ENCODE measurements at places on chromosomes 7 and 10. TPM values are rescaled to one million over a fixed set of nuclear protein-coding genes. Genes with fewer than 3 reads are reported as not detected.

The NPS gene
- total RNA-seq: not detected

- DNase-seq: no peak
These were observed 508.1 kb downstream of the LRMDA start for GRCh38 chr10:75939541-75939940.

The FBXO24 gene
- total RNA-seq: 0.47 TPM

GRCh38 chr10:37975401-37975991, 951 bp downstream of the ZNF25 start:
- DNase-seq: no peak

DNA sequence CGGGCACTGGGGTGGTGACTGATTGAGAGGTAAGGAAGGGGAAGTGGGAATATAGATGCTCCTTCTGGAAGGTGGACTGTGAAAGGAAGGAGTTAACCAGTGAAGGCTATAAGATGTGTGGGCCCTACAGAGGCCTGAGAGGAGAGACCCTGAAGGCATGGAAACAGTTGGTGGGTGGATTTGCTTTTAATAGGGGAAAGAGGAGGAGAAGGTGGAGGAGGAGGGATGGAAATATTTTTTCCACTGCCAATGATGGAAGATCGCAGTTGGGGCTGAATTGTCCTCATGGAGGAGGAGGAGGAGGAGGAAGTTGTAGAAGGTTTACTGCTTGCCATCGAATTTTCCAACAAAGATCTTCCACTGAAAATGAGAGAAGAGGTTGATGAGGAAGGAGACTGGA, 80.3 kb downstream of the KIAA1217 start:
- no peak for DNase-seq

DNA sequence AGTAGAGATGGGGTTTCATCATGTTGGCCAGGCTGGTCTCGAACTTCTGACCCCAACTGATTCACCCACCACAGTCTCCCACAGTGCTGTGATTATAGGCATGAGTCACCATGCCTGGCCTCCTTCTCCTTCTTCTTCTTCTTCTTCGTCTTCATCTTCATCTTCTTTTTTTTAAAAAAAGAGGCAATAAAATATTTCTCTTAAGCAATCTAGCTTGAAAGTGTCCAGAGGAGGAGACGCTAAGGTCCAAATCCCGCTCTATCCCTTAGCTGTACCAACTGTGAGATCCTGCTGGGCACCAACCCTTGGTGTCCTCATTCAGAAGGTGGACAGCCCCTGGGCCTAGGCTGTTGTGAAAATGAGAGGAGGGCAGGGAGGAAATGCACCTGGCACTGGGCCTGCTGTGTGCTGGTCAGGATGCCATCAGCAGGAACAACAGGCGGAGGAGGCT, 13.9 kb upstream of the PSAP start:
- no peak for DNase-seq

The TRIM73 gene
- total RNA-seq: 3.6 TPM

- DNase-seq: no peak
These were observed 116.0 kb upstream of the ANKRD1 start for GRCh38 chr10:91036807-91037411.

- no peak for DNase-seq
These were observed 124.9 kb downstream of the CYP26A1 start for GRCh38 chr10:93198401-93199131.

- no peak for DNase-seq
These were observed 101.5 kb downstream of the RNF216 start for GRCh38 chr7:5679813-5680473.

DNA sequence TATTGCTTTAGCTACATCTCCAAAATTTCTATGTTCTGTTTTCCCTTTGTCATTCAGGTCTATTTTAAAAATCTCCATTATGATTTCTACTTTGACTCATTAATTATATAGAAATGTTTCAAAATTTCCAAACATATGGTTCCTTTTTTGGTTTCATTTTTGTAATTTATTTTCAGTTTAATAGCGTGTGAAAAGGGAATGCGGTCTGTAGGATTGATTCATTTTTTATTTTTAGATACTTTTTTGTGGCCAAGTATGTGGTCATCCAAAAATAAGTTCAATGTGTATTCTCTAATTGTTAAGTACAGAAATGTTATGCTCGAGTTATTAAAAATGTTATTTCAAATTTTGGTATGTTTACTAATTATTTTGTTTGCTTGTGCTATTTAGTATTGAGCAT, 72.5 kb upstream of the ANKRD1 start:
- no peak for DNase-seq

The NAT16 gene
- total RNA-seq: not detected

- no peak for DNase-seq
These were observed 254.1 kb downstream of the TNS3 start for GRCh38 chr7:47327698-47328391.

- DNase-seq: no peak
These were observed 103.6 kb downstream of the AHR start for GRCh38 chr7:17401791-17402627.

- DNase-seq: no peak
These were observed 249.9 kb downstream of the FRMD4A start for GRCh38 chr10:14080795-14081194.

GRCh38 chr10:44020322-44021111, 364.4 kb downstream of the CXCL12 start:
- no peak for DNase-seq

- DNase-seq: no peak
These were observed 1190.9 kb downstream of the TYW1 start for GRCh38 chr7:68187532-68187931.

- no peak for DNase-seq
These were observed 286.4 kb downstream of the PTPRN2 start for GRCh38 chr7:158301207-158301606.

The EEPD1 gene
- 0.66 TPM for total RNA-seq

GRCh38 chr10:15267496-15267895, 99.0 kb upstream of the NMT2 start:
- no peak for DNase-seq

The STK32C gene
- total RNA-seq: 14.0 TPM

DNA sequence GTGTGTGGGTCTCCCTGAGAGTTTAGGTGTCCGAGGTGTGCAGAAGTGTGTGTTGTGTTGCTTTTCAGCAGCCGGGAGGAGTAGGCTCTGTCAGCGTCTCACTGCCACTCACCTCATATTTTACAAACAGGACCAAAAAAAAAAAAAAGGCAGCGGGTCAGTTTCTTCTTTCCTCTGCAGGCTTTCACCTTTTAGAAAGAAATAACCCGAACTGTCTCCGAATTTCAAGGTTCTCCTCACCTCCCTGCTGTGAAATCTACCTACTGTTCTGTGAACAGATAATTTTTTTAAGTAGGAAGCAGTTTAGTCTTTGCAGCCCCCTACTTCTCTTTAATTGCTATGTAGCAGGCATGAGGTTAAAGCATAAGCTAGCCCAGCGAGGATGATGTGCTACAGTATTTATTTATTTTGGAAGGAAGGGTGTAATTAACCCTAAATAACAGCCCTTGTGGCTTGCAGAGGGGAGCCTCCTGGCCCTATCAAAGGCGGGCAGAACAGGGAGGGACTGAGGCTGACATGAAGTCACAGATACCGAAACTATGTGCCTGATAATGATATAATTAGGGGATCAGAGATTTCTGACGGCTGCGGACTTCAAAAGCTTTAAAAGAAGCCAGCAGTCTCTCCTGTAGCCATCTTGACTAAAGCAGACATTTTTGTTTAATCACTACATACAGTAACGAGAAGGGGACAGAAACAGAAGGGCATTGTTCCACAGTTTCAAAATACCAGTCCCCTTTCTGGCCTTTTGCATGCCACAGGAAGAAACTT, 1.6 kb downstream of the BAMBI start:
- DNase-seq: no peak

DNA sequence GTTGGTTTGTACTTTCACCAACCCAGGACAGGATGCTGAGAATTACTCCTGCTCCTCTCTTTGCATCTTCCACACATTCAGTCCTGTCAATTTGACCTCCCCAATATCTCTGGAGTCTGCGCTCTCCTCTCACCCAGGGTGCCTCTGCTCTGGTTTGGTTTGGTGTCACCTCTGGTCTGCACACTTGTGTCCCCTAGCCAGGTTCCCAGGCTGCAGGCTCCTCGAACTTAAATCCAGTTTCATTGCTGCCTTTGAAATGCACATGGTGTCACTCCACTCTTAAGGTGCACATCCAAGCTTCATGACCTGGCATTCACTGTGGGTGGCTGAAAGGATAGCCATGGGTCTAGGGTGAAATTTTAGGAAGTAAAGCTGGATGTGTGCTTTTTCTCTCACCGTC, 271.6 kb downstream of the RPS24 start:
- DNase-seq: no peak
